ENCODE measurements at places on chromosomes 1 and 21.
A peak's percentile ranks its signal among the peaks of the same experiment; 100 is the strongest.

DNA sequence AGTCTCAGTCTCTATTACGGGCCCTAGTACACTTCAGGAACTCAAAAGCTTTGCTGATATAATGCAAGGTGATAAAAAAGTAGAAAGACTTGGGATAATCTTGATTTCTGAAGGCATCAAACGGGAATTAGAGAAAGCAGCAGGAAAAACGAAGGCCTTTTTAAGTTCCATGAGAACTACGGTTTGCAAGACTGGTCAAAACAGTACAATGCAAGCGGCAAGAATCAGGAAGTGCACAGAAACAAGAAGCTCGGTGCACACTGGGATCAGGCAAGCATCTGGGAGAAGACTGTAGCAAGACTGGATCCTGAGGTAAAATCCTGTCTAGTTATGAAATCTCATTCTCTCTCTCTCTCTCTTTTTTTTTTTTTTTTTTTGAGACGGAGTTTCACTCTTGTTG is 28.6 kb downstream of the NTMT2 start:
- DNase-seq: no peak

DNA sequence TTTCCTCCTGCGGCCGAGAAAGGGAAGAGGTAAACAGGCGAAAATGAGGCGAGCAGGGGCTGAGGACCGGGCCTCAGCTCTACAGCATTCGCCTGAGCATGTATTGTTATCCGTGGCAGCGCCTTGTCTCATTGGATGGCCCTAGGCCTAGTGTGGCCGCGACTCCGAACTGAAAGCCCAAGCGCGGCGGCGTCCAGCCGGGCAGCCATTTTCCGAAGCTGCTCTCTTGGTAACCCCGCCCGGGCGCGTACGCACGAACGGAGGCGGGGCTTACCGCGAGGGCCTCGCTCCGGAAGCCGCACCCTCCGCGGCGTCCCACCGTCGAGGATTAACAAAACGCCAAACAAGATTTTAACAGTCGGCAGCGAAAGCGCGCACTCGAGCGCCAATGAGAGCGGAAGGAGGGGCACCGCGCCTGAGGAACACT is 797 bp upstream of the USP1 start:
- peak; percentile 95 for DNase-seq

- no peak for DNase-seq
Measured at GRCh38 chr1:51912881-51913280, 34.4 kb upstream of the NRDC start.

DNA sequence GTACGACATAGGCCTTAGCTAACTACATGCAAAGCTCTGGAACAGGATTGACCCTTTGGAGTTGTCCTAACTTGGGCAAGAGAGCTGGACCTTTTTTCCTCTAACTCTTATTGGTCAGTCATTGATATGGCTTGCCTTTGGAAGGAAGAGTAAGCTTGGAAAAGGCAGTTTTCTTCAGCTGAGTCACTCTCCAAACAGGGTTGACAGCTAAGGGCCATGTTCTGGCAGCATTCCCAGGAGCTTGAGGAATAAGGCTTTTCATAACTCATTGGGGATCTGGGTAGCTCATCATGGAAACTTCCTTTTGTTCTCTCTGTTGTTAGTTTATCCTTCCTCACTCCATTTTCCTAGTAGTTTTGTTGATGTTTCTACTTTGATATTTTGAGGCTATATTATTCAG is 14.5 kb upstream of the ERRFI1 start:
- no peak for DNase-seq

GRCh38 chr1:116257341-116257767 is 115.7 kb upstream of the ATP1A1 start:
- DNase-seq: no peak

DNA sequence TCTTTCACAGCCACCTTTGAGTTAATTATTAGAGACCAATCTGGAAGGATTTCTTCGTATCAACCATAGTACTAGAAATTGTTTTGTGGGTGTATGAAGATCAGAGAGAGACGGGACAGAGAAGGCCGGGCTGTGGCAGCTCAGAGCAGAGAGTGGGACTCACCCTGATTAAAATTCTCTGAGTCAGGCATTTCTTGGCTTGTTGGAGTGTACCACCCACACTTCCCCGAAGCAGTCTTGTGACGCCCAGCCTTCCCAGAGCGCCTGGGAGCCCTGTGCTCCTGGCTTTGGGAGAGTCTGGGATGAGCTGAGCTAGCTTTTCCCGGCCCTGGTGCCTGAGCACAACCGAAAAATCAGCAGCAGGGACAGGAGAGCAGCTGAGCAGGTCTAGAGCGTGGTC is 19.4 kb downstream of the PLEKHM2 start:
- no peak for DNase-seq

GRCh38 chr1:43832255-43832654 is 101.3 kb upstream of the ARTN start:
- DNase-seq: no peak

GRCh38 chr21:28142697-28143096 is 850.0 kb downstream of the LTN1 start:
- DNase-seq: no peak

GRCh38 chr1:20093940-20094391 is 24.0 kb downstream of the PLA2G5 start:
- DNase-seq: no peak

- DNase-seq: no peak
Measured at GRCh38 chr1:227786673-227787512, 28.6 kb upstream of the PRSS38 start.

- no peak for DNase-seq
Measured at GRCh38 chr1:241265428-241265827, 91.6 kb downstream of the RGS7 start.

GRCh38 chr1:245704765-245705164 is 550.0 kb downstream of the KIF26B start:
- no peak for DNase-seq

- no peak for DNase-seq
Measured at GRCh38 chr21:15679630-15680029, 50.2 kb upstream of the USP25 start.

DNA sequence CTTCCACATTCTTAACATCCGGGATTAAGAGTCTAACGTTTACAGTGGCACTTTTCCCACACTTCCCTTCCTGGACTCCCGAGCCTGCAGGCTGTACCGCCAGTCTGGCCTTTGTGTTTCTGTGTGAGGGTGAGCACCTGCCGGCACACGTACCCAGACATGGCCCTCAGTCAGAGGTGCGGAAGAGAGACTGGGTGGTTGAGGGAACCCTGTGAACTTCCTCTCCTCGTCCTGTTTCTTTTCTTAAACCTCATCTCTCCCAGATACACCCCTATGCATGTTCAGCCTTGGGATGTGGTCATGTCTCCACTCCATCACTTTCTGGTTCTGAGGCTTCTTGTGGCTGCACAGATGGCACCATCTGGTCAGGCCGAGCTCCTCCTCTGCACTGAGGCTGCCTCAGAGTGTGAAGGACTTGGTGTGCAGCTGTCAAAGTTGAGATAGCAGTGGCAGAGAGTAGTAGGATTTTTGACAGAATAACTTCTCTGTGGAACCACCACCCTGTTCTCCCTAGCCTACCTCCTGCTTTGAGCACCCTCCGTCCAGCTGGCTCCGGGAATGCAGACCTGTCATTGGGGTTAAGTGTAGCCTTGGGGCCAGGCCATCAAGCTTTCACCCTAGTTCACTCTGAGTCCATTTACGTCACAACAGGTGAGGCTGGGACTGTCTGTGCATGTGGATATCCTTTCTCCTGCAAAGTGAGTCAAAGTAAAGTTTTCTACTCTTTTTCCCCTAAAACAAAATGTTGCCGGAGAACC is 31.4 kb downstream of the VASH2 start:
- DNase-seq: no peak

DNA sequence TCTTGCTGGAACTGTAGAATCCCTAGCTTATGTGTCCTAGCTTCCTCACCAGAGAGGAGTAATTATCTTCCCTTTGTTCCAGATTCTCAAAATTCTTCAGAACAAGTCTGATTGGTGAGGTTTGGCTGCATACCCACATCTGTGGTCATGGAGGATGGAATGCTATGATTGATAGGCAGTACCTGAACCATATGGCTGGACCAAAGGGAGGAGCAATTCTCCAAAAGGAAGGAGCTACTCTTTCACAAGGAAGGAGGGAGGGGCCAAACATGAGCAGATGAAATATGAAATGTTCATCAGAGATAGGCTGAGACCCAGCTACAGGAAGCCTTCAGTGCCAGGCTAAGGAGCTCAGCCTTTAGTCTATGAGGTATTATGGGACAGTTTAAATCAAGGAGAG is 5.0 kb upstream of the RNF19B start:
- no peak for DNase-seq

GRCh38 chr1:180945151-180945550 is 32.5 kb downstream of the KIAA1614 start:
- no peak for DNase-seq

- no peak for DNase-seq
Measured at GRCh38 chr21:42287193-42288083, 27.8 kb downstream of the TFF3 start.

- DNase-seq: no peak
Measured at GRCh38 chr1:203914292-203914691, 52.9 kb downstream of the SNRPE start.

DNA sequence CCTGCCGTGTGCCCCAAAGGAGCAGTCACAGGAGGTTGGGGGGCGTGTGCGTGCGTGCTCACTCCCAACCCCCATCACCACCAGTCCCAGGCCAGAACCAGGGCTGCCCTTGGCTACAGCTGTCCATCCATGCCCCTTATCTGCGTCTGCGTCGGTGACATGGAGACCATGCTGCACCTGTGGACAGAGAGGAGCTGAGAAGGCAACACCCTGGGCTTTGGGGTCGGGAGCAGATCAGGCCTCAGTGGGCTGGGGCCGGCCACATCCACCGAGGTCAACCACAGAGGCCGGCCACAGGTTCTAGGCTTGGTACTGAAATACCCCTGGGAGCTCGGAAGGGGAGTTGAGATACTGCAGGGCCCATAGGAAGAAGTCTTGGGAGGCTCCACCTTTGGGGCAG is 23.5 kb downstream of the COL6A1 start:
- no peak for DNase-seq

DNA sequence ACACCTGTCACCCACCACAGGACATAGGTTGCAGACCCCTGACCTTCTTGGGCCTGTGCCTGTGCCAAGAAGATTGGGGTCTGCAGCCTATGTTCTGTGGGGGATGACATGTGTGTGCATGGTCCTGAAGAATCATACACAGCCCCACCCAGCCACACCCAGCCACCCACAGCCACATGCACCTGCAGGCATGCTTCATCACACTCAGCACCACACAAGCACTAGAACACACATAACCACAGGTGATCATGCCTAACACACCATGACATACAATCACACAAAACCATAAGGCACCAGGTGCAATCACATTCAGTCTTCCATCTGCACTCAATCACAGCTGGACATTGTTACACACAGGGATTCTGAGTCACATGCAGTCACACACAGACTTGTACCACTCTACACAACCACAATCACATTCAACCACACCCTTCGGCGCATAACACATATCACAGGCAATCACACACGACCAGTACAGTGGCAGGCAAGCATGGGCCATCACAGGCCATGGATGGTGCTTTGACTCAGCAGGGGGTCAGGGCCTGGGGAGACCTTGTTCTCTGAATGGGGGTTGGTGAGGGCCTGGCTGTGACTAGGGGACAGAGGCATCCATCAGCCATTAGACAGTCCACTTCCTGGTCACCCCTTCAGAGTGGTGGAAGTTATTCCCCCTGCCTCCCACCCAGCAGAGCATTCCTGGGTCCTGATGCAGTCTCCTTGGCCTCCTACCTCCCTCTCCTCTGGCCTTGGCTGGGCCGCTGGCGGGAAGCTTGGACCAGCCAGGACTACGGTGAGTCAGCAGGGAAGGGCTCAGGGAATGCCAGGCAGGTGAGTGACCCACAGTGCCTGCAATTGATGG is 44.3 kb upstream of the EPS8L3 start:
- no peak for DNase-seq

- no peak for DNase-seq
Measured at GRCh38 chr1:11157867-11158266, 31.3 kb upstream of the ANGPTL7 start.

DNA sequence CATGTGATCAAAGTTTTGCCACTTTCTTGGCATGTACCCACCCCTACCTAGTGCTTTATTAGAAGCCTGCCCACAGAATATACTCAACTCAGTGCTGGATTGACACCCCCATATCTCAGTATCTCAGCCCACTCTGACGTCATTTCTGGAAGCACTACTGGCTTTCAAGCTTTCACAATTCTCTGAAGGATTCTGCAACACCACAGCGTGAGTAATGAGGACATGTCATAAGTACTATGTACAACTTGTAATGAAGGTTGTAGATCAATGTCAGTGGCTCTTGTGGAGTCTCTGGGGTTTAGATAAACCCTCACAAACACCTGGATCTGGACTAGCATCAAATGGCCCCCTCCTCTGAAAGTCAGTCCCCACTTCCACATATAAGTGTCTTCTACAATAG is 57.2 kb downstream of the TNFSF4 start:
- DNase-seq: no peak

GRCh38 chr1:54804471-54805132 is 3.5 kb upstream of the TTC22 start:
- DNase-seq: no peak

- DNase-seq: no peak
Measured at GRCh38 chr1:115492019-115492595, 149.7 kb upstream of the VANGL1 start.

DNA sequence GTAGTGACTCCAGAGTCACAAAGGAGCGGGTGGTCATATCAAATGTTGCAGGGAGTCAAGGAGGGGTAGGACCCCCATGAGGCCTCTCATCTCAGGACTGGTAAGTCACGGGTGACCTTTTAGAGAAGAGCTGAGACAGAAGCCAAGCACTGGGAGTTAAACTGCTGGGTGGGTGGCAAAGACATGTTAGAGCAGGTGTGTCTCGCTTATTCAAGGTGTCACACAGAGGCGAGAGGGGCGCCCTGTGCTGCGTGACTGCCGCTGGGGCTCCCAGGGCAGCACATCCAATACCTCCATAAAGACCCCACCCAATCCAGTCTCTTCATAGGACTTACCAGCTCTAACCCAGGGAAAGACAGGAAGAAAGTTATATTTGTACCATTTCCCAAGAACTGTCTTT is 15.2 kb downstream of the CASQ2 start:
- DNase-seq: no peak

- DNase-seq: no peak
Measured at GRCh38 chr21:43712268-43712942, 6.5 kb upstream of the PDXK start.

DNA sequence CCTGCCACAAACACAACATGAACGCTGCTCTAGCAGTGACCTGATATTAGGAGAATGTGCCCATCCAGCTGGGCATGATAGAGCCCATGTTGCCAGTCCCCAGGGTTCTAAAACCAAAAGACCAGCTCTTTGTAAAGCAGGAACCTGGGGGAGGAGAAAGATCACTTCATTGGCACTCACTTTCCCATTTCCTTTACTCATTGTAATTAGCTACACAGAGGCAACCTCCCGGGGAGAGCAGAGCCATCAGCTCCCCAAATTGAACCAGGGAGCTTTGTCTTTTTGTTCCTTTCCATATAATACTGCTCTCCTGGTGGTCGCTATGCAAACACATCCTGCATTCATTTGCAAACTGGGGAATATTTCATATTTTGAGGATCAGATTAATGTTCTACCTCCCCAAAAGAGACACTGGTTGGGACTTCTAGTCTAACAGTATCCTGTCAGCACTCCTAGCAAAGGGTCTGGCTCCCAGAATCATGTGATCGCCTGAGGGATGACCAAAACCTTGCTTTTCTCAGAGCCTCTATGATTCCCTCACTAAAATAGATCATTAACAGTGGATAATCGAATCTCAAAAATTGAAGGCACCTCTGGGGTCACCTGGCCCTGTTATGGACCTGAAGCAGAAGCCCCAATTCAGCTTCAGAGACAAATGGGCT is 76.7 kb upstream of the CD1D start:
- no peak for DNase-seq

- DNase-seq: no peak
Measured at GRCh38 chr1:225691377-225691776, 38.5 kb upstream of the ENAH start.
